Stimulated activated CD8-positive, alpha-beta memory T cell treated with anti-CD3 and anti-CD28 coated beads, Interleukin-7, amount 100 ng/mL, for 4 hours (primary cell): ENCODE measurements at places on chromosomes 16 and 17.

DNA sequence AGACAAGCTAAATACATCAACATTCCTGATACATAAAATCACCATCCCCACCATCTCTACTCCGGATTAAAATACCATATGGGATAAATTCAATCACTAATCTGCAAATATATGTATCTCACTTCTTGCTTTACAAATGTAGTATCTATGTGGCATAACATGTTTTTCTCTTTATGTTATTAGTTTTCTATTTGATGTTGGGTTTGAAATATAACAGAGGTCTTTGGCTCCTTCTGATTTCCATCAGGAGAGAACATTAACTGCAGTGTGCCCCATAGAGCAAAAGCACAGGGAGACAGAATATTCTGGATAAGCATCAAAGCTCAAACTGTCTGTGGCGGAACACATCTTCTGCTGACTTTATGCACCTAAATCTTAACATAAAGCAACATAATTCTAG is 547.2 kb upstream of the CDH8 start:
- no peak for DNase-seq

GRCh38 chr17:38600416-38600815 is 5.3 kb downstream of the SRCIN1 start:
- DNase-seq: no peak

- DNase-seq: no peak
These were observed 51.0 kb downstream of the VAC14 start for GRCh38 chr16:70749681-70750601.

GRCh38 chr17:36608280-36608679 is 6.9 kb downstream of the MRM1 start:
- no peak for DNase-seq

GRCh38 chr16:1036726-1037393 is 35.7 kb upstream of the SSTR5 start:
- no peak for DNase-seq

DNA sequence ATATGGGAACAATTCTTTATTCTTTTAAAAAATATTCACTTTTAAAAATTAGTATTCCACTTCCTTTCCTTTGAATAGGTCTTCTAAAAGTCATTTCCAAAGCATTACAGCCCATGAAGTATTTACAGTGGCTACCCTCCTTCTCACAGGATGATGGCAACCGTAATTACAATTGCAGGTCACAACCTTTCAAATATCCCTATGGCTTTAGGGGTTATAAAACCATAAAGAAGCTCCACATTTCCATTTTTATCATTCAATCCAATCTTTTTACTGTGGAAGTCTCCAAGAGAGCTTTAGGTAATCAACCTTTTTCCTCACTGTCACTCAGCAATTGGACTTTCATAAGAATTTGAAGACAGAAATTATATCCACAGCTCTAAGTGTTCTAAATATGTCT is 488.9 kb upstream of the CA10 start:
- no peak for DNase-seq

DNA sequence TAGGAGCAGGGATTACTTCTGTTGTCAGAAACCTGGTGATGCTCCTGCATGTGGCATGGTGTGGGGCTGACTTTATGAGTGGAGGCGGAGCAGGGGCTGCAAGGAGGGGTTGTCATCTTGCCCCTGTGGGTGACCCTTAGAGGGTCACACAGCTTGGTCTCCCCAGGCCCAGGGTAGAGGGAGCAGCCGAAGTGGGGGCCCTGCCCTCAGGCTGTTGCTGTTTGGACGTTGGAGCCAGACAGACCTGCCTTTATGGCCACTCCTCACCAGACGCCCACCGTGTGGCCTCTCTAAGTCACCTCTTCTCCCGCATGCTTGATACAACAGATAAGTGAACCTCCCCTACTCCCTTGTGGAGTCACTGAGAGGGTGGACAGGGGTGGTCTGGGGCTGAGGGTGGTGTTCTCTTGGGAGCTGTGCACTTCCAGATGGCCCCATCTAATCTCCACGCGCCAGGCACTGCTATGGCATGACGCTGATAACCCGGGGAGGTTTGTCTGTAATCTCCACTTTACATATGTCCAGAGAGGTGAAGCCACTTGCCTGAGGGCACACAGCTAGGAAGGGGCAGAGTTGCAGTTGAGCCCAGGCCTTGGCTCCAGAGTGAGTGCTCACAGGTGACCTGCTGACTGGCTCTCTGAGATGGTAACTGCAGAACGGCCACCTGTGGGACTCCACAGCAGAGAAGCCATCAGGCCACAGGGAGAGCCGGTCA is 10.0 kb downstream of the MAP2K3 start:
- DNase-seq: no peak

- no peak for DNase-seq
These were observed 10.9 kb upstream of the RAB11FIP3 start for GRCh38 chr16:414395-415169.

GRCh38 chr17:27408891-27409290 is 47.4 kb upstream of the KSR1 start:
- no peak for DNase-seq

DNA sequence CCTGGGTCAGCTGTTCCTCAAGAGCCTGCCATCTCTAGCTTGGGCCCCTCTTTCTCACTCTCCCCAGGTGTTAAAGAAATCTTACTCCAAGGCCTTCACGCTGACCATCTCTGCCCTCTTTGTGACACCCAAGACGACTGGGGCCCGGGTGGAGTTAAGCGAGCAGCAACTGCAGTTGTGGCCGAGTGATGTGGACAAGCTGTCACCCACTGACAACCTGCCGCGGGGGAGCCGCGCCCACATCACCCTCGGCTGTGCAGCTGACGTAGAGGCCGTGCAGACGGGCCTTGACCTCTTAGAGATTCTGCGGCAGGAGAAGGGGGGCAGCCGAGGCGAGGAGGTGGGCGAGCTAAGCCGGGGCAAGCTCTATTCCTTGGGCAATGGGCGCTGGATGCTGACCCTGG is 6.8 kb downstream of the CNP start:
- DNase-seq: no peak

- no peak for DNase-seq
These were observed 15.6 kb upstream of the CBFB start for GRCh38 chr16:67013233-67013822.

GRCh38 chr17:58368860-58369213 is 16.8 kb upstream of the SUPT4H1 start:
- no peak for DNase-seq

DNA sequence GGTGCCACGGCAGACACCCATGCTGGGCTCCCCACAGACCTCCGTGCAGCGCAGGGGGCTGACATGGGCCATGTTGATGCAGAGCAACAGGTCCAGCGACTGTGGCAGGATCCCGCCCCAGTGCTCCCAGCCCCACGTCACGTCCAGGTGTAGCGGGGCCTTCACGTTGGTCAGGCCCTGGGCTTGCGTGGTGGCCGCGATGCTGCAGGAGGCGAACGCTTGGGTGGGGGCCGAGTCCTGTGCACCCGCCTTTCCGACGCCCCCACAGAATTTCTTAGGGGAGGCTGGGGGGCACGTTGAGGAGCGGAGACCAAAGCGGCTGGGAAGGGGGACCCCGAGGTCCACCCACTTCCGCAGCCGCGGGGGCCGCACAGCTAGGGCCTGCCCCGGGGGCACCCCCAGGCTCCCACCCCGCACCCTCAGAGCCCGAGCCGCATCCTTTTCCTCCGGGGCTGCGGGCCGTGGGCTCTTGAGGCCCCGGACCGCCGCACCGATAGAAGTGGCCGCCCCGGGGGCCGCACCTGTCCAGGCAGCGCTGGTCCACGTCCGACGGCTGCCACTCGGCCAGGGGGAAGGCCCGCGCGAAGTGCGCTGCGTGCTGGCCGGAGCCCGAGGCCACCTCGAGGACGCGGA is 416 bp downstream of the METTL26 start:
- DNase-seq: no peak

DNA sequence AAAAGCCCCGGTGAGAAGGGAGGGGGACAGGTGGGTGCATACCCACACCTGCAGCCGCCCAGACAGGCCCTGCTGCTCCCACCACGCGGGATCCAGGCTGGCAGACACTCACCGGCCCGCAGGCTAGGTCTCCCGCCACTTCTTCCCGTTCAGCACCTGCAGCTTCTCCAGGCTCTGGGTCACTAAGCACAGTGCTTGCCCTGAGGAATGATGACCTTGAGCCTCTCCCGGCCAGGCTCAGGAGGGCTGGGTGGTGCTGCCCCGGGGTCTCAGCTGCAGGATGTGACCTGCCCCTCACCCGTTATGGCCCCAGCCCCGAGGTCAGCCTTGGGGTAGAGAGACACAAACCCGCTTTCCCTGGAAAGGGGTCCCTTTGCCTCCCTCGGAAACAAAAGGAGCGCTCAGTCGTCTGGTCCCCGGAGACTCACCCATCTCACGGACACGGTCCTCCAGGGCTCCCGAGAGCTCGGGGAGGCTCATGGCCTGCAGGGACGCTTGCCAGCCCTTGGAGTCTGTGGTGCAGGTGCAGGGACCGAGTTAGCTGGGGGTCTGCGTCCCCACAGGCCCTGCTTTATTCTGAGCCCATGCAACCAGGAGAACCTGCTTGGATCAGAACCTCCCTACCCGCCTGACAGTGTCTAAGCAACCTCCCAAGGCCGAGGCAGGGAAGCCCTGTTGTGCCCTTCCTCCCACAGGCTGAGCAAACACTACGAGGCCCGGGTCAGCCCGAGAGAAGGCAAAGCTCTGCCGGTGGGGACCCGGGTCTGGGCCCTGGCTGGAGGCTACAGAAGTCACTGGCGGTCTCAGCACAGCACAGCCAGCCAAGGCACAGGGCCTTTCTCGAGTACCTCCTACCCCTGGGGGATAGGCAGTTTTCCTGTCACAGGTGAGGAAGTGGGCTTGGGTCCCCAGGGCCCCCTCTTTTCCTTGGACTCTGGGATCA is 3.8 kb downstream of the NUDT16L1 start:
- no peak for DNase-seq

DNA sequence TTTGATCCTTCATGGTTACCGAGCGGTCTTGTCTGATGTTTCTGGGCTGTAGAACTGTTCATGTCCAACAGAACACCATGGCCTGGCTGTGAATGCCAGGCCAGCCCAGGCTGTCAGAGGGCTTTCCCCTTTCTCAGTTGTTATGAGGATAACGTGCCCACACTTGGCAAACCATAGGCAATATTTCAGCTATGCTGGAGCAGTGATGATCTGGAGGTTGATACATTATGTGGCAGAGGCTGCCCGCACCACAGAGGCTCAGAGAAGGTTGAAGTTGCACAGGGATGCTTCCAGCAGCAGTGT is 92.9 kb downstream of the C16orf78 start:
- DNase-seq: no peak

DNA sequence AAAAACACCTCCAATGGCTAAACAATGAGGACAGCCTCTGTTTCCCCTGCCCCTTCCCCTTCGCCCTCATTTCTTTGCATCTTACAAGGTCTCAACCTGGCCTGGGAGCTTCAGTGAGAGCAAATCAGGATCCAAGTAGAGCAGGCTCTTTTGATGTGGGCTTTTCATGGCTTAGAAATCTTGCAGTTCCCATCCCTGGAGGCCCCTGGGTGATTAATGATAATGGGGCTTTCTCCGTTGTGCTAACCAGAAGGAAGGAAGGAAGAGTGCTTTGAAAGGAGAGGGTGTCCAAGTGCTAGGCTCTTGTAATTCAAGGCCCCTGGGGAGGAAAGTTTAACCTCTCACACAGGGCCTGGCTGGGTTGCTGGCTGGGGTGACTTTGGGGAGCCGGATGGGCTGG is 18.5 kb upstream of the IRX3 start:
- no peak for DNase-seq

DNA sequence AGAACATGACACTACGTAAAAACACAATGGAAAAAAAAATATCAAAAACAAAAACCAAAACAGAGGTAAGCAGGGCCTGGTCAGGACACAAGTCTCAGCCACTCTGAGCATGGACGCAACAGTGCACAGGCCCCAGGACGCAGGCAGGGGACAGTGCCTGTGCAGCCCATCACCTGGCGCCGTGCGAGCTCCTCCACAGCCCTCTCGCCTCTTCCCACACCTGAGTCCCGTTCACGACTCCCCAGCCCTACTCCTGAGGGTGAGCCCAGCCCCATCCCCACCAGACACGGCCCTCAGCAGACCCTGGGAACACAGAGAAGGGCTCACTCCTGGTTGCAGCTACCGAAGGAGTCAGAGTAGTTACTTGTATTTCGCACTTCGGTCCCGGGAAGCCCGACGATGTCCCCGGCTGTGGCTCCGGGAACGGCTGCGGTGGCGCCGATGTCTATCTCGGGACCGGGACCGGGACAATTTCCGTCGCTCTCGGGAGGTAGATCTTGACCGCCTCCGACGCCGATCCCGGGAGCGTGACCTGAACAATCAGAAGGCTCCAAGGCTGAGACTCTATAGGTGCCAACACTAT is 9.4 kb downstream of the HBQ1 start:
- DNase-seq: no peak

- DNase-seq: no peak
These were observed 32.5 kb upstream of the CDH8 start for GRCh38 chr16:62068747-62069146.

DNA sequence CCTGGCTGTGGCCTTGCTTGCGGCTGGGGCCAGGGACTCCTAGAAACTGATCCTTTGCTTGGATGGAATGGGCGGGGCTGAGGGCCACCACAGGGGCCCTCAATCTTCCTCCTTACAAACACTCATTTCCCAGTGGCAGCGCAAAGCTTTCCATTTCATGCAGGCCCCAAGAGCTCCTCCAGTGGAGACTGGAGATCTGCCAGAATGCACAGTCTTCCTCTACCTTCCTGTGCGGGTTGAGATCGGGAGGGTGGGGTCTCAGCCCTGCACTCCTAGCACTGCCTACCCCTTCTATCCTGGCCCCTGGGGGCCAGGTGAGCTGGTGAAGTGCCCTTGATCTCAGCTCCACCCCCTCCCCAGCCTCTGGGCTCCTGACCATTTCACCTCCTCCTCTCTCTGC is 1.7 kb downstream of the NRN1L start:
- no peak for DNase-seq

DNA sequence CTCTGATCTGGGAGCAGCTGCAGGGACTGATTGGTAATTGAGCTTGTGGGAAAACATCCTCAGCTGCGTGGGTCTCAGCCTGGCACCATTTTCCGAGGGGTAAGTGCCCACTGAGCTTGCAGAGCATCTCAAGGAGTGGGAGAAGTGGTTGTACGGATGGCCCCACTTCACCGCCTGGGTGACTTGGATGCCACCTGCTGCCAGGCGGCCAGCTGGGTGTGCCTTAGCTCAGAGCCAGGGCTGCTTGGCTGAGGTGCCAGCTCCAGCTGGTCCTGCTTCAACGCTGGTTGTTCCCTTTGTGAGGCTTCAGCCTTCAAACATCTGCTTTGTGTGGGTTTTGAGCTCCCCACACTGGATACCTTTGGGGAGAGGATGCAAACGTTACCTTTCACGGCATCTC is 482.7 kb upstream of the EEF2KMT start:
- DNase-seq: no peak

- DNase-seq: peak; percentile 53
These were observed 43.9 kb upstream of the TEX2 start for GRCh38 chr17:64306850-64307463.

GRCh38 chr17:13542636-13543035 is 59.1 kb downstream of the HS3ST3A1 start:
- no peak for DNase-seq

DNA sequence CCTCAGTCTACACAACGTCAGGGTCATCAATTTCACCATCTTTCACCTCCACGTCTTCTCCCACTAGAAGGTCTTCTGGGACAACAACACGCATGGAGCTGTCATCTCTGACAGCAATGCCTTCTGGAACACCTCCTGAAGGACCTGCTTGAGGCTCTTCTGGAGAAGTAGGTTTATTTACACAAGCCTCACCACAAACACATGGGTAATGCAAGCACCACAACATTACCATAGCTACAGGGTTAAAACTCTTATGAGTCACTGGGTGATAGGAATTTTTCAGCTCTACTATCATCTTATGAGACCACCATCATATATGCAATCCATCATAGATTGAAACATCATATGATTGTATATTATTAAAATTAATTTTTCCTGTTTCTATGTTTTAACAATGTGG is 215.4 kb downstream of the CHD9NB start:
- DNase-seq: no peak
